ENCODE measurements at places on chromosomes 1 and 21. TPM values are rescaled to one million over a fixed set of nuclear protein-coding genes. Genes with fewer than 3 reads are reported as not detected.

The NPR1 gene
- total RNA-seq: 12.7 TPM

The OLFML2B gene
- total RNA-seq: 4.8 TPM

The MYOM3 gene
- 7.5 TPM for total RNA-seq

The FMO5 gene
- 57.6 TPM for total RNA-seq

The ENAH gene
- total RNA-seq: 49.0 TPM

The SGIP1 gene
- total RNA-seq: not detected

The RGSL1 gene
- not detected for total RNA-seq

The LCE1B gene
- total RNA-seq: not detected

The DUSP23 gene
- 82.7 TPM for total RNA-seq

The DRAXIN gene
- total RNA-seq: 0.14 TPM

The TCP10L gene
- not detected for total RNA-seq

The CRNN gene
- total RNA-seq: not detected

The TMEM200B gene
- total RNA-seq: 7.5 TPM

The TNNI3K gene
- total RNA-seq: not detected

The CCDC17 gene
- total RNA-seq: 9.0 TPM

The LORICRIN gene
- total RNA-seq: not detected

The NAV1 gene
- 13.0 TPM for total RNA-seq

The OTUD3 gene
- 10.7 TPM for total RNA-seq

The HSD3B1 gene
- 1.5 TPM for total RNA-seq

The PLA2G2F gene
- total RNA-seq: not detected

The PRELP gene
- total RNA-seq: 19.7 TPM

The SPRR3 gene
- not detected for total RNA-seq

The MSH4 gene
- total RNA-seq: not detected

The OR2T35 gene
- not detected for total RNA-seq

The RNU1-4 gene
- total RNA-seq: under 0.01 TPM

The TRIM46 gene
- not detected for total RNA-seq

The CYP4A11 gene
- total RNA-seq: not detected

The TNFRSF4 gene
- not detected for total RNA-seq

The WDR64 gene
- total RNA-seq: not detected

The CACNA1S gene
- not detected for total RNA-seq

The HLCS gene
- 21.0 TPM for total RNA-seq

The FLG2 gene
- total RNA-seq: not detected

The PCP4 gene
- 8.9 TPM for total RNA-seq

The AADACL4 gene
- total RNA-seq: not detected

The COL11A1 gene
- 0.16 TPM for total RNA-seq

Data from transverse colon (tissue), 4 donors.